Fibroblast of villous mesenchyme (primary cell): ENCODE measurements at places on chromosomes 12 and 14. TPM values are rescaled to one million over a fixed set of nuclear protein-coding genes. Genes with fewer than 3 reads are reported as not detected.

DNA sequence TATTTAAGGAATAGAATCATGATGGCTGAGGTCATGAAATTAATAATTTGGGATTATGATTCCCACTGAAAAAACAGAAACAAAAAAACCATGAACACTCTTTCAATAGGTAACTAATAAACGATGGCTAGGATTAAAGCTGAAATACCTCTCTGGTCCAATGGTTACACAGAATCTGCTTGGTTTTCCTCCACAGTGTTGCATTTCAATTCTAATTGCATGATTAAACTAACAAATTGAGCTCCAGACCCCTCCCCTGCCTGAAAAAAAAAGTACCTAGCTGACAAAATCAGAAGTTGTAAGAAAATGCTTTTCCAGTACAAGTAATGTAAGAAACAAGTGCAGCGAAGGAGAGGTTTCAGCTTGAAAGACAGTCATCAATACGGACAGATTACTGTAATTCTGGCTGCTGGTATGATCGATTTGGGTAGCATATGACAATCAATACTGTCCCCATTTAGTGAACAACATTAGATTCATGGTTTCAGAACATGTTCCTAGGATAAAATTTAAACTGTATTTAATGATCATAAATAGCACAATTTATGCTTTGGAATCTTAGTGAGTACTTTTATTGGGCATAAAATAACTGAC is 32.0 kb downstream of the INSM2 start:
- no peak for DNase-seq

GRCh38 chr12:70590549-70591226 is 46.5 kb downstream of the PTPRB start:
- DNase-seq = no peak

DNA sequence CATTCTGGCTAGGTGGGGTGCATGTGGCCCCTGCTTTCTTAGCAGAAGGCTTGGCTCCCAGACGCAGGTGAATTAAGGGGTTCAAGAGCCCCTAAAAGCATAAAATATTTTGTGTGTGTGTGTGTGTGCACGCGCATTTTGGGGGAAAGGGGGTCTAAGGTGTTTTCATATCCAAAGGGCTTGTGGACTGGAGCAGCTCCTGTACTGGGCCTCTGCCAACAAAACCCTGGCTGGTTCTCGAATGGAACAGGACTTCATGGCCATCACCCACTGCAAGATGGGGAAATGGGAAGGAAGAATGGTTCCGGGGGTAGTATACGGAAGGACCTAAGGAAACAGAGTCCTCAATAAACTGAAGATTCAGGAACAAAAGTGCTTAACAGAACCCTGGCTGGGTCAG is 3.9 kb upstream of the ATN1 start:
- no peak for DNase-seq

- no peak for DNase-seq
Measured at GRCh38 chr12:92778525-92778924, 75.7 kb downstream of the PLEKHG7 start.

GRCh38 chr12:22164139-22164538 is 118.1 kb downstream of the CMAS start:
- DNase-seq = no peak

- peak; percentile 82 for DNase-seq
Measured at GRCh38 chr14:75144944-75145343, 18.1 kb upstream of the NEK9 start.

DNA sequence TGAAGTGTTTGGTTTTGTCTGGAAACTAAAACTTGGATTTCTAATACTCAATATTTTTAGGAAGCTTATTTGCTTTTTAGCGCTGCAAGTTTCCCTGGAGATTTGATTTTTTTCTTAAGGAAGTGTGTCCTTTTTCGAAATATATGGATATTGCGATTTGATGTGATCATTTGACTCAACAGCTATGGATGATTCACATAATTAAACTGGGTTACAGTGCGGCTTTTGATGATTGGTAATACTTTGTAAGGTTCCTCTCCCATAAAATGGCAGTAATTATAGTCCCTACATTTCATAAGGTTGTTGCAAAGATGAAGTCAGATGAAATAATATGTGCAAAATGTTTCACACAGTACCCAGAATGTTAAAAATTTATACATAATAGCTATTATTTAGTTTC is 13.1 kb downstream of the LDHB start:
- DNase-seq = no peak

- DNase-seq = peak; percentile 42
Measured at GRCh38 chr12:6478416-6478815, 7.9 kb upstream of the VAMP1 start.

GRCh38 chr14:50529288-50530179 is 2.8 kb downstream of the MAP4K5 start:
- DNase-seq = peak; percentile 22

KLRB1 gene
- not detected in 2 replicates for total RNA-seq

NXPH4 gene
- total RNA-seq = 1.3 and 1.6 TPM in 2 replicates

DNA sequence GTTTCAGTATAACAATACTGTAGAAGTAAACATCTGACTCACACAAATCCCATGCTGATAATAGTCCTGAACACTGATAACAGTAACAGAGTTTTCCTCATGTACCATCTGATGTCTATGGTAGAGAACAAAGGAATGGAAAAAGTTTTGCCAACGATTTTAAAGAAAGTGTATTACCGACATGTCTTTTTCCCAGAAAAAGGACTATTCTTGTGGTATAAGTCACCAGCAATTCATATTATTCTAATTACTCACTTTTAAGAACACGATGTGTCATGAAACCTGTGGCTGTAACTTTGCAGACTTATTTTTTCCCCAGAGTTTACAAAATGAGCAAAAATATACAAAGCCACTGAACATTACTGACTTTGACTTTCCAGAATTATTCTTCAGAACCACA is 40.1 kb upstream of the DCN start:
- DNase-seq = peak; percentile 56

SRRM4 gene
- total RNA-seq = not detected in 2 replicates

DNA sequence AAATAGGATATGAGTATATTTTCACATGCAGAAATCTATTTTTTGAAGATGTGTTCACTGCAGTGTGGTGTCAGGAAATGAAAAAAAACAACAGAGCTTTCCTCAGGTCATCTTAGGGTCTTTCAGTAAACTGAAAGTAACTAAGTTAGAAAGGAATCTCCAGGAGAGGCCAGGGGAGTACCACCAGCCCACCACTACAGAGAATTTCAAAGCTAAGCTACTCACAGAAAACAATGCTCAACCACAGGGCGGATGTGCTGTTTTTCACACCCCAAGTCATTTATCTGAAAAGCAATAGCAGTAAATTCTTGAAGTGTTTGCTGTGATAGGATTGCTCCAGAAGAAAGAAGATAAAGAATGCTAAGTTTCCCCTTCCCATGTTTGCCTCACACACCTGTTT is 79.0 kb downstream of the IFNG start:
- DNase-seq = no peak

DNA sequence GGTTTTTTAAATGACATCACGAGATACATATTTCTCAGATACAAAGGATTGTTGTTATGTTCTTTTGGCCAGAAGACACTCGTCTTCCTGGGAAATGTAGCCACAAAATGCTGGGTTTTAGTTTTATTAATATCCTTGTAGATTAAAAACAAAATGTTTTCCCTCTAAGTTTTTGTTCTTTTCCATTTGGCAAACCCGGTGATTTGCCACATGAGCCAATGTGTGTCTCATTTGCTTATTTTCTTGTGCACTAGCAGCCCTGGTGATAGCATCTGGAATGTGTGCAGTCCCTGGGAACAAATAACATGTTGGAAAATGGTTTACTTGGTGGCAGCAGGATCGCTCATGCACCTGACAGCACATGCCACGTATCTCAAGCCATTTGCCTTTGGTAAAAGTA is 61.0 kb downstream of the HMGA2 start:
- DNase-seq = peak; percentile 39

ST8SIA1 gene
- total RNA-seq = 0.43 and 1.3 TPM in 2 replicates

GRCh38 chr14:55019968-55020554 is 6.8 kb downstream of the WDHD1 start:
- DNase-seq = no peak

DNA sequence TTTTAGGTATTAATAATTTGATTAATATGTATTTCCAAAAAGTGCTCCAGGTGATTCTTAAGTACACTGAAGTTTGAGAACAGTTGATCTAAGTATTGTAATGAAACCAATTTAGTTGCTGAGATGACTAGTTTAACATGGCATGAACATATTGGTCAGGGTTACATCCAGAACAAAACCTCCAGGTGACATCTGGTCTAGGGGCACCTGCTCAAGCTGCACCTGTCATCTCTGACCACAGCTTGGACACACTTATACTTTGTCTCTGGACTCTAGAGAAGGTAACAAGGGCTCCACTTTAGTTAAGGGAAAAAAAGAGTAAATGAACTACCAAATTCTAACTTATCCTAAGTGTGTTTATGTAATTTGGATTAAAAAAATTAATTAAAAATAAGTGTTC is 8.1 kb downstream of the ARID2 start:
- DNase-seq = no peak

APOLD1 gene
- total RNA-seq = 9.3 and 14.7 TPM in 2 replicates

DNA sequence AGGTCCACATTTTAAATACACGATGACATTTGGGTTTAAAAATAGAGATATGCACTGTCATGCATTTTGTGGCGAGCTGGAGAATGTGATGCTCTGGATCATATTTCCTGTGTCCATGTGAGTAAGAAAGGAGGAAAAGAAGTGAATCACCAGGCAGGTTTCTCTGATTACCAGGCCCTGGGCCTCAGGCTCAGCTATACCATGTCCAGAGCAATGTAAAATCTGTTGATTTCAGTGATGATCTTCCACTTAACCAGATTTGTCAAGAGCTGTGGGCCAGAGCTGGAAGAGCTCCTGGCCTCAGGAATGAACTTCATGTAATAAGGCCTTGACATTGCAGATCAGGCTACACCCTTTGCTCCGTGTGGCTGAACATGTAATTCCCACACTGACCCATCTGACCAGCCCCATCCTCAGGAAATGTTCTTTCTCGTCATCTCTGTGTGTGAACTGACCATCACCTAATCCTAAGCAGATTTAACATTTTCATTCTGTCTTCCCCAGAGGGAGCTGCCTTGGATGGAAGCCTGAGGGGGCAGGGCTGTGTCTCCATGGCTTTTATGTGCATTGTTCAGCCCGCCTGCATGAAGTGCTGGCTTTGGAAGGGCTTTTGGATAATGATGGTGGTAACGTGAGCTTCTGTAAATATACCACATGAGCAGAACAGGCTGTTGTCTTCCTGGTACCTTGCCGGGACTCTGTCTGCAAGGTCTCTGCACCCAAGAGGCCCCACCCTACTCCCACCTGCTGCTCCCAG is 54.5 kb downstream of the CRACR2A start:
- peak; percentile 86 for DNase-seq

- no peak for DNase-seq
Measured at GRCh38 chr12:90226211-90226610, 517.6 kb upstream of the ATP2B1 start.

MAP1LC3B2 gene
- total RNA-seq = 0.32 and 0.43 TPM in 2 replicates

TM9SF1 gene
- 64.4 and 96.3 TPM in 2 replicates for total RNA-seq

DNA sequence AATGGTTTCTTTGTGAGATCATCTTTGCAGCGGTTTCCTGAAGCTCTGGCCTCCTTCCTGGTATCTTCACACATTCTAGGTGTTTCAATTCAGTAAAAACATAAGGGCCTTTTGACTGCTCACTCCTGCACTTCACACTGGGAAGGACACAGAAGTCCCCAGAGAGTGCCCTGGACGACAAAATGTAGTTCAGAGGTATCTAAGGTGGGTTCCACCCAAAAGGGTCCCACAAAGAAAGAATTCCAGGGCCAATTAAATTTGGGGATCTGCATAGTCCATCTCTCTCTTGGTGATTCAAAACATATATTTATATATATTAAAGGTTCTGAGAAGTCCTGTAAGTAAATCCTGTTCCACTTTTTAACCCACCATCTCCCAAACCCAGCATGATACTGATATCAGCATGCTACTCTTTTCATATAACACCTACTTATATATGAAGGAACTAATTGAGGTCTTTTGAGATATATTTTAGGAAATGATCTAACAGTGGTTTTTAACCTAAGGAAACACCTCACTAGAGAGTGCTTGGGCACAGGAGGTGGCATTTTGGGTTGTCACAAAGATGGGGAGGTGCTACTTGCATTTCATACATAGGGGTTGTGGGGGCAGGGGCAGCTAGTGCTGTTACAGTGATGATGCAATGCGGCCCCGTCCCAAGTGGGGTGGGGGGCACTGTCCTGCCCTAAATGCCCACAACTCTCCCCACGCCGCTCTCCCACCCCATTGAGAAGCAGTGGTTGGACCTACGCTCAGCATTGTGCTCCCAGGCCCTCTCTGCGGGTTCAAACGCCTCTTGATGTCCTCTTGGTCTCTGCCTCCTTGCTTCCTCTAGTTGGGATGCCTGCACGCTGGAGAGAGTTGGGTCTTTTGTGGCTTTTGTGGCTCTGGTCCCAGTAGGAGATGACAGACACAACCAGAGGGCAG is 109.4 kb downstream of the ARF6 start:
- DNase-seq = no peak

DNA sequence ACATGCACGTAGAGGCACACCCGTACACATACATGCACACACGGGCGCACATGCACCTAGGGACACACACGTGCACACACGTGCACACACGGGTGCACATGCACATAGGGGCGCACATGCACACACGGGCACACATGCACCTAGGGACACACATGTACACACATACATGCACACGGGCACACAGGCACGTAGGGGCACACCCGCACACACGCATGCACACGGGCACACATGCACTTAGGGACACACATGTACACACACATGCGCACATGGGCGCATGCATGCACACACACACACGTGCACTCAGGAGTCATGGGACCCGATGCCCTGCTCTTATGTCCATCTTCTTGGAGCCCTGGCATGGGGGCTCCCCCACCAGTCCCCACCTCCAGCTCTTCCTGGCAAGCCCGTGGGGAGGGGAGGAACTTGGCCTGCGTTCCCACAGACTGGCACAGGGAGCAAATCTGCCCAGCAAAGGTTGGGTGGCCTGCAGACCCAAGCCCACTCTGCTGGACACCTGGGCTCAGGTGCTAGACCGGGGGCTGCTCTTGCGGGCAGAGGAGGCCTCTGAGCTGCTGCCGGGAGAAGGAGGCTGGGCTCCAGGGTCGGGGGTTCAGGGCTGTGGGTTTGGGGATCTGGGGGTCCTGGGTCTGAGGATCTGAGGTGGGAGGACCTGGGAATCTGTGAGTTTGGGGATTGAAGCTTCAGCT is 51.4 kb downstream of the KIF26A start:
- DNase-seq = no peak

GRCh38 chr12:106142591-106143261 is 4.0 kb upstream of the NUAK1 start:
- DNase-seq = no peak

DNA sequence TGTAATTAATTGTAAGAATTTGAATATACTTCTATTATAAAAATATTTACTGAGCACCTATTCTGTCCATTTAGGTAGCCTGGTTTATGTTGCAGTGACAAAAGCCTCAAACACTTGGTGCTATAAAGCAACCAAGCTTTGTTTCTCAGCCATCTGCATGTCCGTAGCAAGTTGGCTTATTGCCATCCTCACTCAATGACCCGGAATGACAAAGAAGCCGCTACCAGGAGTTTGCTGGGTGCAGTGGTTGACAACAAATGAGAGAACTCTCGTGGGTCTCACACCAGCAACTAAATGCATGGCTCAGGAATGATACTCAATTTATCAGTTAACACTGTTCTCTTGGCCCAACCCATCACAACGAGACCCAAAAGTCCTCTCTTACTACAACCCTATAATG is 553.1 kb downstream of the DIO2 start:
- no peak for DNase-seq
